T-cell (primary cell): ENCODE measurements at places on chromosomes 6 and 20. TPM values are rescaled to one million over a fixed set of nuclear protein-coding genes. Genes with fewer than 3 reads are reported as not detected.

TRIM40 gene
- total RNA-seq, result not detected

KCNK16 gene
- total RNA-seq, result not detected

TFEB gene
- 19.4 TPM for total RNA-seq

TFB1M gene
- 25.7 TPM for total RNA-seq

CDH4 gene
- 0.26 TPM for total RNA-seq

MEP1A gene
- total RNA-seq, result not detected

CGA gene
- not detected for total RNA-seq

GLP1R gene
- total RNA-seq, result not detected

STMND1 gene
- total RNA-seq, result not detected

HUS1B gene
- 3.8 TPM for total RNA-seq

KIF25 gene
- not detected for total RNA-seq

EPPIN gene
- not detected for total RNA-seq

HLA-DRA gene
- total RNA-seq, result 63.4 TPM
